Activated CD8-positive, alpha-beta memory T cell treated with anti-CD3 and anti-CD28 coated beads for 36 hours (primary cell): ENCODE measurements at places on chromosomes 5 and 9. TPM values are rescaled to one million over a fixed set of nuclear protein-coding genes. Genes with fewer than 3 reads are reported as not detected.

The HEMGN gene
- total RNA-seq, result 0.70 TPM

The RHOBTB3 gene
- 0.40 TPM for total RNA-seq

The VCAN gene
- total RNA-seq, result not detected

The TMOD1 gene
- 1.2 TPM for total RNA-seq

The BRINP1 gene
- not detected for total RNA-seq

The DOCK2 gene
- total RNA-seq, result 174 TPM

The GAS1 gene
- 0.34 TPM for total RNA-seq

The SPEF2 gene
- total RNA-seq, result 8.3 TPM

The AGXT2 gene
- not detected for total RNA-seq

The ATP6V0E1 gene
- total RNA-seq, result 155 TPM

The SPAG8 gene
- total RNA-seq, result 1.2 TPM

The APBA1 gene
- 0.08 TPM for total RNA-seq

The RALGPS1 gene
- 1.7 TPM for total RNA-seq

The SAXO1 gene
- total RNA-seq, result 0.23 TPM

The TTC33 gene
- 22.2 TPM for total RNA-seq

The ATG10 gene
- 7.1 TPM for total RNA-seq

The ADCY2 gene
- total RNA-seq, result not detected

The PCDHGB1 gene
- total RNA-seq, result not detected

The ACTBL2 gene
- total RNA-seq, result not detected

The TNPO1 gene
- total RNA-seq, result 140 TPM

The CENPH gene
- 58.5 TPM for total RNA-seq

The ECSCR gene
- total RNA-seq, result 1.2 TPM

The SHISAL2B gene
- total RNA-seq, result not detected

The PCDHGA7 gene
- 0.06 TPM for total RNA-seq

The RNF14 gene
- 45.9 TPM for total RNA-seq

The OR1Q1 gene
- not detected for total RNA-seq

The WWC1 gene
- total RNA-seq, result 3.2 TPM

The SH3RF2 gene
- total RNA-seq, result not detected

The EDIL3 gene
- not detected for total RNA-seq

The FLT4 gene
- total RNA-seq, result 4.2 TPM

The FOXD4L6 gene
- total RNA-seq, result not detected

The ABLIM3 gene
- total RNA-seq, result not detected

The RPS14 gene
- 2,762 TPM for total RNA-seq

The UBQLN1 gene
- total RNA-seq, result 101 TPM

The PGM5 gene
- not detected for total RNA-seq

The ASTN2 gene
- total RNA-seq, result 4.3 TPM

The F12 gene
- total RNA-seq, result 12.0 TPM

The CCIN gene
- total RNA-seq, result not detected
